ENCODE measurements at places on chromosomes 1 and 21.

DNA sequence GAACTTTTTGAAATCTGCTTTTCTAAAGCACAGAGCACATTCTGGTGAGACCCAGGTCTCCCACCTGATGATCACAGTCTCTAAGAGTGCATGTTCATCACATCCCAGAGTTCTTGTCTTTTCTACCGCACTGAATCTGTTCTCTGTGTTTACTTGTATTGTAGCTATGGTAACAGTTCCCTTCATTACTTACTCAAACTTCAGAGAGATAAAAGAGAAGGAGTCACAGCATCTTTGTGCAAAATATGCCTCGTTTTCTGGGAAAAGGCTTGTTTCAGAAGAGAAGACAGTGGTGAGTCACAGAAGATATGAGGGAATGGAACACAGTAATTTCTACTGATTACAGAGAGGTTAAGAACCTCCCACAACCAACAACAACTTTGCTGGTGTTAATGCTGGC lies 580.6 kb downstream of the PLA2G4A start:
- no peak for DNase-seq

DNA sequence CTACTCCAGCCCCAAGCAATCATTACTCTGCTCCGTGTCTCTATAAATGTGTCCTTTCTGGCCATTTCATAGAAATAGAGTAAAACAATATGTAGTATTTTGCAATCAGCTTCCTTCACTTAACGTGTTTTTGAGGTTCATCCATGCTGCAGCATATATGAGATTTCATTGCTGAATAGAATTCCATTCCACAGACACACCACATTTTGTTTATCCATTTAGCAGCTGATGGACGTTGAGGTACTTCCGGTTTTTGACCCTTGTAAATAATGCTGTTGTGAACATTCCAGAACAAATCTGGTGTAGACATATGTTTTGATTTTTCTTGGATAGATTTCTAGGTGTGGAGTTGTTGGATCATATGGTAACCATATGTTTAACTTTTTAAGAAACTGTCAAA lies 30.7 kb downstream of the ADAM30 start:
- no peak for DNase-seq

DNA sequence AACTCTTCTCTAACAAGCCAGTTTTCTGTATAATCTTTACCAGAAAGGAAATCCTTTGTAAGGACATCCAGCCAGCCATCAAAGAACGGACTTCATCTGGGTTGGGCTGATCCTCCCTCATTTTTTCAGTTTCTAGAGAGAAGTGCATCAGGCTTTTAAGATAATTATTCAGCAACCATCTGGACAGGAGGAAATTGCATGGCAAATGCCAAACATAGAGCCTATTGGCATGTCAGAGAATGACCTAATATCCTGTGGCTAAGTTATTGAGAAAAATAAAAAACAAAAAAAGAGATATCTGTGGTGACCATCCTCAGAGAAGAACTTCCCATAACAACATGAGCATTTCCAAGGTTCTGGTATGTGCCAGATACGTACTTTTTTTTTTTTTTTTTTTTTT lies 74.9 kb upstream of the BEND5 start:
- DNase-seq: no peak

- no peak for DNase-seq
These were observed 52.7 kb downstream of the MIGA1 start for GRCh38 chr1:77831976-77832711.

DNA sequence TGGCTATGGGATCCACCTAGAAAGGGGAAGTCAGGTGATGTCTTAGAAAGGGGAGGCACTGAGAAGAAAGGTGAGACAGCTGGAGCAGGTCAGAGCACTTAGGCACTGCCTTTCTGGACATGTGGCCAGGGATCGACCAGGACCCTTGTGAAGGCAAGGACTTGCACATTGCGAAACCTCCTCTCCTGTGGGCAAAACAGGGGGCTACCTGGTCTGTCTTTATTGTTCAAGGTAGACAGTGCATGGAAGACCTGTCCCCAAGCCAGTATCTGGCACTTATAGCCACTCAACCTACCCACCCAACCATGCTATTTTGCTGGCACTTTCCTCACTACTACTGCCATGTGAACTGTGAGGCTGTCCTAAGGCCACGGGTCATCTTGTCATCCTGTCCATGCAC lies 67.2 kb downstream of the NAV1 start:
- no peak for DNase-seq

- DNase-seq: no peak
These were observed 138.8 kb upstream of the NBPF11 start for GRCh38 chr1:148290881-148291280.

All from epithelial cell of esophagus (primary cell).